ENCODE measurements at places on chromosomes 1 and 21.

GRCh38 chr1:194295685-194296084 lies 1109.3 kb upstream of the B3GALT2 start:
- no peak for DNase-seq

DNA sequence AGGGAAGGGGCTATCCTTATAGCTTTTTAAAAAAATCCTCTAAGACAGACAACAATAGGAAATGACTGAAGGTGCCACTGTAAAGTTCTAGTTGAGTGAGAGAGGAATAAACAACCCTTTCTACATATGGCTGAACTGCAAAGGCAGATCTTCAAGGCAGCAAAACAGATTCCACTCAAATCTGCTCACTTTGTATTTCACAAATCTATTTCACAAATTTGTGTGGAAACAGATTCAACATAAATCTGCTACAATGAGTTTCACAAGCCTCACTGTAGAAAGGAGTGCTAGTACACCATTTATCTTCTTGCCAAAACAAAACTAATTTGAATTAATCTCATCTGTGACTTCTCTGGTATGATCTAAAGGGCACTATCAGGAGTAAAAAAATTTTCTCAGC lies 451.3 kb downstream of the PLA2G4A start:
- DNase-seq = no peak

DNA sequence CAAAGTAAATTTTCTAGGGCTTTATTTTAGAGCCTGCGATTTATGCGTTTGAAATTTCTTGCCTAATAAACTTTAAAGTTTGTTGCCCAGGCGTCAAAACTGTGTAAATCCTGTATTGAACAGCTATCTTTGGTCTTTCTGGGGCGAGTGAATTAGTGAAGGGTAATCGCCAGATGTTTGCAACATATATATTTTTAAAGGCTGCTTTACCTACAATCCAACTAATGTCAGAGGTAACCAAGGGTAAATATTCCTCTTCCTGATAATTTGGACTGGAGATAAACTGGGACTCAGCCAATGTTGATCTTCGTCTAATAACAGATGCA lies 885 bp upstream of the PROX1 start:
- no peak for DNase-seq

DNA sequence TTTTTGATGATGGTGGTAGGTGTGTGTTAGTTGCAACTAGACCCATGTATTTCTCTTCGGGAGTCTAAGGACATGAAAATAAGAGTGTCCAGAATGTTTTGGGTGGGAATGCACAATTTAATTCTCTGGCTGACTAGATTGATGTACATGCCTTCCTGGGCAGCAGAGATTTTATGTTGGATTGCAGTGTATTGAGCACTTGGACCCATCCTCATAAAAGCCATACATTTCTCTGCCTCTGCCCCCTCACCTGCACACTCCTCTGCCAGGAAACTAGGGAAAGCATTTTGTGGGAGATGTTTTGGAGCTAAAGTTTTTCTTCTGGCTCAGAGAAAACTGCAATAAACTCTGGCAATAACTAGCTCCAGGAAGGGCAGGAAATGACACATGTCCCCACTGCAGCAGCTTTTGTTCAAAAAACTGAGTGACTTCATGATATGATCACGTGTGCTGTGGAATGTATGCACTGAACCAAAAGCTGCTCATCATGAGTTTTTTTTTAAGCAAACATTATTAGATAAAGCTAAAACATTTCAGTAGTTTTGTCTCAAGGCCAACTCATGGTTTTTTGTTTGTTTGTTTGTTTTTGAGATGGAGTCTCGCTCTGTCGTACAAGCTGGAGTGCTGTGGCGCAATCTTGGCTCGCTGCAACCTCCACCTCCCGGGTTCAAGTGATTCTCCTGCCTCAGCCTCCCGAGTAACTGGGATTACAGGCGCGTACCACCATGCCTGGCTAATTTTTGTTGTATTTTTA lies 17.6 kb downstream of the RIT1 start:
- DNase-seq = no peak

DNA sequence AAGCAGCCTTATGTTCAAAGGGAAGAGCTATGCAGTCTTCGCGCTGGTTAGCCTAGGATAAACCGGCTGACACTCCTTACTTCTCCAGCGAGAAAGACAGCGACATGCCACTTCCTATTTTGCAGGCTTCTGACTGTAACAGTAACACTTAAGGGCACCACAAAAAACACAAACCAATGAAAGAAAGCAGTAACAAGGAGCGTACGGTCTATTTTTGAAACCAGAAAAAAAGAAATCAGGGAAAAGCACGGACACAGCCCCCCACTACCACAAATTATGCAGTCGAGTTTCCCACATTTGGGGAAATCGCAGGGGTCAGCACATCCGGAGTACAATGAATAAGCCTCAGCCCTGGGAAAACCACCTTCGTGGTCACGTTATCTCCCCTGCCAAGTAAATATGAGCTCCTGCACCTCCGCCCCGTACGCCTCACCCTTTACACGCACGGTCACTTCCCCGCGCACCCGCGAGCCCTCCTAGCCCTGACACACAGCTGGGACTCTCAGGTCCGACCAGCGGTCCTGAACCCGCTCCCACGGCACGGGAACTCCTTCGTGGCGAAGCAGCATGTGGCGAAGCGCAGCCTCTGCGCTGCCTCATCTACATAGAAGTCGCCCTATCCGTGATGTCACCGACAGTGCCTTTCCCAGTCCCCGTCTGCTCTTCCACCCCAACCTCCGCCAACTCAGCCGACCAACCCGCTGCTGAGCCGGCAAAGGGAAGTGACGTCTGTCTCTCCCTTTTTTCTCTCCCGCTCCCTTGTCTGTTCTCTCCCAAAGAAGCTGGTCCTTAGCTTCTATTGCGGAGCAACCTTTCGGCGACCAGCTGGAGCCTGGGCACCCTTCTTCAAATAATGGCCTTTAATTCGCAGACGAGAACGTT lies 40.9 kb upstream of the PPIAL4F start:
- DNase-seq = peak; percentile 52

GRCh38 chr21:34642211-34643075 lies 26.4 kb upstream of the CLIC6 start:
- DNase-seq = no peak

- no peak for DNase-seq
These were observed 87.7 kb downstream of the KCNJ6 start for GRCh38 chr21:37828556-37828955.

DNA sequence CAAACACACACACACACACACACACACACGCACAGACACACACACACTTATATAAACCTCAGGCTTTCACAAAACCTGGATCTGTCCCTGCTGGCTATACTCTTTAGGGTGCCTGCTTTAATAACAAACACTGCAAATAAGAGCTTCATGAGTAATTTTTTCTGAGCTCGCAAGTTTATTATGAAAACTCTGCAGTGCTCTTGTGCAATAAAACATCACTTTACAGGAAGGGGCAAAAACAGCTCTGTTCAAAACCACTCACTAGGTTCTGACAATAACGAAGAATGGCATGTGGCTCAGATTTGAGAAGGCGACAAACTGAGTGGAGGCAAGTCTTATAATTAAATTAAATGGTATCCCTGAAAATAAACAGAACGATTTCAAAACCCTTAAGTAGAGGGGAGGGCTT lies 42.6 kb upstream of the CTPS1 start:
- no peak for DNase-seq

DNA sequence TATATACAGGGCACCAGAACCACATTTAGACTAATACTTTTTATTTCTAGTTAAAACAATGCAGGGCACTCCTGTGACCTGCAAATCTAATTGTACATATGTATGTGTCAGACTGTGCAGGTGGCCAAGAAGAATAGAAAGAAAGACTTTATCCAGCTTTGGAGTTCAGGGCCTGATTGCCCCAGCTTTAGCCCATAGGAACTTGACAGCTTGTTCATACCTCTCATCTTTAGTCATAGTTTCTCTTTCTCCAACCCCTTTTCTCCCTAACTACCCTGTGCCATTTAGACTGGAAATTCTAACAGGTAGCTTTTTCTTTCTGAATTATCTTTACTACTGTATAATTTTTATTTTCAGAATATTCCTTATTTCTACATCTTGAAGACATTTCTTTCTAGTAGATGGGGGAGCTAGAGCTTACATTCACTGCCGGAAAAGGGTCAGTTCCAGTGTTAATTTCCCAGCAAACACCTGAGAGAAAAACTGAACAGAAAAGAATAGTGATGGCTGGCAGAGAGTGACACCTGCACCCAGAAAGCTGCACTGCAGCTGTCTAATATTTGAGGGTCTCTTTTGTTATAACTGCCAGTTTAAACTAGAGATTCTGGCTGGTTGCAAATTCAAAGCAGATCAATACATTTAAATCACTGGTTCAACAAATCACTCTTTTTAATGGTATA lies 8.4 kb downstream of the YBX1 start:
- DNase-seq = no peak

DNA sequence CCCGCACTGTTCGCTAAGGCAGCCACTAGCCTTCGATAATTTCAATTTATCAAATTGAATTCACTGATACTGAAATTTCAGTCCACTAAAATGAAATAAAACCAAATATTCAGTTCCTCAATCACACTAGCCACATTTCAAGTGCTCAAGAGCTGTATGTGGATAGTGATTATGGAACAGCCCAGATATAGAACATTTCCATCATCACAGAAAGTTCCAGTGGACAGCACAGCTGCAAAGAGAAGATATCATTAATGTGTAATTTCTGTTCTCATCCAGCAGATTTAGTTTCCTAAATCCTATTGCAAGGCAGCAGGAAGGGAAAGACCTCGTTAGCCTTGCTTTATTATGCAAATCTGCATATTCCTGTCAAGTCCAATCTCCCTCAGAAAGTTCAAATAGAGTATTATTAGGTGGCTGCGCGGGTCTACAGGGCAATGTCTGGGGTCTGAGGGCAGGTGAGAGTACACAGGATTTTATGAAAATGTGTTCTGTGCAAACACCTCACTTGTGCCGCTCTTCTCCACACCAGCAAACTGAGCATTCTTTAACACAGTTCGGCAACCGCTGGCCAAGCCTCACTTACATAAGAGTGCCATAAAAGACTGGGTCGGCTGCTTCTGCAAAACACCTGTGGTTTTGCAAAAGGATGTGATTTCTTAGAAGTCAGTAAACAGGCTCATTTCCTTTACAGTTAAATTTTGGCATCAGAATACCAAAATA lies 22.4 kb downstream of the CAPZB start:
- no peak for DNase-seq

- no peak for DNase-seq
These were observed 141.4 kb upstream of the BEND5 start for GRCh38 chr1:48917901-48918603.

DNA sequence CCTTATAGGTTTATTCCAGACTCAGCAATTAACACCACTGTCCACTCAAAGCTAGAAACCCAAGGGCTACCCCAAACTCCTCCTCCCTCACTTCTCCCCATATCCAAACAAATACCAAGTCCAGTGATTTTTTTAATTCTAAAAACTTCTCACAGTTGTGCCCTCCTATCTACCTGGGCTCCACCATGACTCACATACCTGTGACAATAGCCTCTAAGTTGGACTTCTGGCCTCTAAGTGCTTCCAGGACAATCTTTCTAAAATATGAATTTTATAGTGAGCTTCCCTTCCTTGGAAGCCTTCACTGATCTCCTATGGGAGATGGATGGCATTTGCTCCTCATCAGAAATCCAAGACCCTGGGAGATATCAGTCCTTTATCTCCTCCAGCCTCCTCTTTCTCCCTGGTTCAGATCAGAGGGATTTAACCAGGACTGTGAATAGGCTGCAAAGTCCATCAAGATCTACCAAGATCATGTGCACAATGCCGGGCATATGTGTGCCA lies 219.3 kb downstream of the TOMM20 start:
- DNase-seq = no peak

DNA sequence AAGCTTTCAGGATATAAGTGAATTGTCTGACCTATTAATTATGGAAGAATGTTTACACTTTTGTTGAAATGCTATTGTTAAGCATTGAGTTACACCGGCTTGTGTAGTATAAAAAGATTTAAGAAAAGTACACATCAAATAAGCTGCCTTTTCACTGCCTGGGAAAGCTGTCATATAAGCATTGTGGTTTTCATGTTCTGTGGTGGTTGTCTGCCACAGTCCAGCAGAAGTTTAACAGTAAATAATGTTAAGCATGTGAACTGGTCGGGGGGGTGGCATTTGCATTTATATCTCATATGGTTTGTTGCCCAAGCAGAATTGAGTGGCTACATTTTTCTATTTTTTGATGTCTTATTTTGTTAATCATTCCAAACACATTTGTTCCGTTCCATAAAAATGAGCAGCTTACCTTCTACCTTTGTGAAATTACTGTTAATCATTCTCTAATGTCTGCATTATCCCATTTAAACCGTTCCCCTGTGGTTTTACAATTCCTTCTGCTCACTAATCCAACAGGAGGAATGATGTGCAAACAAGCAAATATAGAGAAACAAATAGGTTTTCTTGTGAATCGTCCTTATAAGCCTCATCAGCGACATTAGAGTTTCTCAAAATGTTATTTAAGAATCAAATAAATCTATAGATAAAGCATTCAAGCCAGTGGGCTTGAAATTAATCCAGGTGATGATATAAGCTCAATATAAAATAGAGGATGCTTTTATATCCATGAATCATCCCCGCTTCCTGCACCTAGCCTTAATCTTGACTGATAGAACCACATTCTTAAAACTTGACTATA lies 160.8 kb upstream of the SAMSN1 start:
- no peak for DNase-seq

DNA sequence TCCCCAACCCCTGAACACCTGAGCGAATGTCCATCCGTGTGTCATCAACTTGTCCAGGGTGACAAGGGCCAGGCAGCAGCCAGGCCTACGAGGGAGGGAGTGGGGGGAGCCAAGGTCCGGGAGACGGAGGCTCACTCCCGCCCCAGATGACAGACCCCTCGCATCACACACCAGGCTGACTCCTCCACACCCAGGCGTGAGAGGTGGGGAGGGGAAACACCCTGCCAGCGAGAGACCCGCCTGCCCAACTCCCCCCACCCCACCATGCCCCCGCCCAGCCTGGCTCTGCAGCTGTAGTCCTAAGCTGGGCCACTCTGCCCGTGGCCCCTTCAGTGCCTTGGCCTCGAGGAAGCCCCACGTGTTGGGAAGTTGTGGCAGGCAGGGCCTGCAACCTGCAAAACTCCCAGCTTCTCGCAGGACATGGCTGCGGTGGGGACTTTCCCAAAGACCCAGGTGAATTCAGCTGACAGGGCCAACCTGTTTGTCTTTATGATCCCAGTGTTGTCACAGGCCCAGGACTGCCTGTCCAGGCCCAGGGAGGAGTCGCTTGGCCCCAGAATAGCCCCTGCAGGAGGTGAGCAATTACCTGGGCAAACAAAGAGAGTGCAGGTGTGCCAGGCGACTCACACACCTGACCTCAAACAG lies 62.9 kb downstream of the RIPK4 start:
- no peak for DNase-seq

DNA sequence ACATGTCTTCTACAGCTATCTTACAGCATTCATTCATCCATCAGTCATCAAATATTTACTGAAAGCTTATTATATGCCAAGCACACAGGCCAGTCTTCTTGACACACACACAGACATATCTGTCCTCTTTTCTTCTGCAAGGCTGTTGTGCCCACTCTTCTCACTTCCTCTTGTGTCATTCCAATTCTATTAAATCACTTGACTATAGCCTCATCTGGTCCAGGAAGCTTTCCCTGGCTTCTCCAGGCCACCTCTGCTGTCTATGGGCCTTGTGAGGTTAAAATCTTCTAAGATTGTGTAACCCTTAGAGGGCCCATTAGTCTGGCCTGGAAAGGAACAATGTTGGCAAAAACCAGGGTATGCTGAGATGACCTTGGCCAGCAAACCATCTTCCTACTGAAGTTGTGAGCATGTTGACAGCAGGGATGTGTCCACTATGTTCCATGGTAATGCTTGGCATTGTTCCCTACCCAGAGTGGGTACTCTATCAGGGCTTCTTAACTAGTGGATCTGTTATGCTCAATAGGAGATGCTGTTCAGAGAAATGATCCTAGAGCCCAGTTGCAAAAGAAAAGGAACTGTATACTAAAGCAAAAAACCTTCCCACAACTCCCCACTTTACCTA lies 5.3 kb downstream of the TRAF3IP3 start:
- no peak for DNase-seq

GRCh38 chr1:47622776-47623556 lies 185.1 kb downstream of the FOXD2 start:
- no peak for DNase-seq
